CD4-positive, alpha-beta T cell treated with Interleukin-2 at 100 ng/mL for 4 hours (primary cell): ENCODE measurements at places on chromosomes 7 and 10.

DNA sequence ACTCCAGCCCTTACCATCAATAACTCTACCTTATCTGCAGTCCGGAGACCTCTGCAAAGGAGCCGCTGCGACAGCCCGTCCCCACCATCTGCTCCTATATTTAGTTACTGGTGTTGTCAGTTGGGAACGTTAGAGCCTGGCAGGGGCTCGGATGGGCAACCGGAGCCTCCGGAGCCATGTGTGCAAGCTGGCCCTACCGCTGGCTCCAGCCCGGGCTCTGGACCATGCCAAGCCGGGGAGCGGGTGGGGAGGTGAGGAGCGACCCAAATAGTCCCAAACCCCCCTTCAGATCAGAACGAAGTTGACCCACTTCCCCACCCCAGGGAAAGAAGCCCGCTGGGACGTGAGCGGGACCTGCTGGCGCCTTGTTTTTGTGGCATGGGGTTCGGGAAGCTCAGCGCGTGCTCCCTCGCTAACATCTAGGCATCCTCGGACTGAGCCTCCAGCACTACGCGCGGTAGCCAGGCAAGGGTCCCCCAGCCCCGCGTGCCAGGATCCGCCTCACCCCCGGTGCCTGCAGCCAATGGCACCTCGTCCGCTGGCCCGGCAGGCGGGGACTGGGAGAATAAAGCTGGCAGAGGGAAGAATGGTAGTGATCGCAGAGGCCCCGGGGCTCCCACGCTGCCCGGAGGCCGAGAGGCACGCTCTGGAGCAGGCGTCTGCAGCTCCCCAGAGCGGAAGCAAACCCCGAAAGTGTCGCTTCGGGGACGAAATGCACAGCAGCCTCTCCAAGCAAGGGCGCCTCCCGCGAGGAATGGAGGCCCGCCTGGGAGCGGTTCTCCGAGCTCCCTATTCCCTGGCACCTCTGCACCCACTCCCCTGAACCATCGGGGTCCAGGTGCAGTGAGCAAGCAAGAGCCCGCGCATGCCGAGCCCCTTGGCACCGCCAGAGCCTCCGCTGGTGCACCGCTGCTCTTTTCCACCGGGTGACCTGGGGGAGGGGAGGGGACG, 679 bp downstream of the LRRC20 start:
- DNase-seq: peak; percentile 7

GRCh38 chr10:9792181-9792580, 1225.5 kb upstream of the CELF2 start:
- DNase-seq: no peak

GRCh38 chr7:82477733-82478515, 34.3 kb upstream of the CACNA2D1 start:
- DNase-seq: no peak

DNA sequence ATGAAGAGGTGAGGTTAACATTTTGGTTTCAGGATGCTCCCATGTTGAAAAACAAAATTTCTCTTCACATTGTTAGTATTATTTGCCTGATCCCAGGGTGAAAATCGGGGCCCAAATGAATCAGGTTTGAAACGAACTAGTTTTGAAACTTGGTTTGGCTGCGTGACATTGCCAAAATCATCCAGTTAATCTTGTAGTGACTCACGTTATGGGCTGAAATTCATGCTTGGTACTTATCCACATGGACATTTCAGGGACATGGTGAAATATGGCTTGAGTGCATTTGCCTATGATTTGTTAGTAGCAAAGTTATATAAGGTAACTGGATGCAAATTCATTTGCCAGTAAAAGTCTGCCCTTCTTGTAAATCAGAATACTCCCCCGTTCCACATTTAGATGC, 97.3 kb downstream of the CFAP58 start:
- no peak for DNase-seq

GRCh38 chr10:35644050-35644950, 2.2 kb upstream of the FZD8 start:
- no peak for DNase-seq

DNA sequence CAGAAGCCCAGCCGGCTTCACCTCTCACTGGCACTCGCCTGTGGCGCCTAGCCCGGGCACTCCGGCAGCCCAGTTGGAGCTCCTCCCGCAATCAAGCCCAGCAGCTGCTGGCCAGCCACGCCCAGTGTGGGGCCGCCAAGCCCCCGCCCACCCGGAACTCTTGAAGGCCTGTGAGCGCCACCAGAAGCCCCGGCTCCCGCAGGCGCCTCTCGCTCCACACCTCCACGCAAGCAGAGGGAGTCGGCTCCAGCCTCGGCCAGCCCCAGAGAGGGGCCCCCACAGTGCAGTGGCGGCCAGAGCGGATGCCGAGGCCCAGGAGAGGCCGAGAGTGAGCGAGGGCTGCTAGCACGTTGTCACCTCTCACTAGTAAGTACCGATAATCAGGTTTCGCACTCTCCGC, 240.7 kb downstream of the TFEC start:
- no peak for DNase-seq

DNA sequence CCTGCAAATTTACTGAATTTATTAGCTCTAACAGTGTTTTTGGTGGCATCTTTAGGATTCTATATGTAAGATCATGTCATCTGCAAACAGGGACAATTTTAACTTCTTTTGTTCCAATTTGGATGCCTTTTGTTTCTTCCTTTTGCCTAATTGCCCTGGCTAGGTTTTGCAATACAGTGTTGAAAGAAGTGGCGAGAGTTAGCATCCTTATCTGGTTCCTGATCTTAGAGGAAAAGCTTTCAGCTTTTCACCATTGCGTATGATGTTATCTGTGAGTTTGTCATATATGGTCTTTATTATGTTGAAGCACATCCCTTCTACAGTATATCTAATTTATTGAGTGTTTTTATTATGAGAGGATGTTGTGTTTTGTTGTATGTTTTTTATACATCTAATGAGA, 301.4 kb downstream of the PTPRN2 start:
- DNase-seq: no peak

- DNase-seq: no peak
Observed at GRCh38 chr10:48247680-48248079, 26.8 kb downstream of the FRMPD2 start.

DNA sequence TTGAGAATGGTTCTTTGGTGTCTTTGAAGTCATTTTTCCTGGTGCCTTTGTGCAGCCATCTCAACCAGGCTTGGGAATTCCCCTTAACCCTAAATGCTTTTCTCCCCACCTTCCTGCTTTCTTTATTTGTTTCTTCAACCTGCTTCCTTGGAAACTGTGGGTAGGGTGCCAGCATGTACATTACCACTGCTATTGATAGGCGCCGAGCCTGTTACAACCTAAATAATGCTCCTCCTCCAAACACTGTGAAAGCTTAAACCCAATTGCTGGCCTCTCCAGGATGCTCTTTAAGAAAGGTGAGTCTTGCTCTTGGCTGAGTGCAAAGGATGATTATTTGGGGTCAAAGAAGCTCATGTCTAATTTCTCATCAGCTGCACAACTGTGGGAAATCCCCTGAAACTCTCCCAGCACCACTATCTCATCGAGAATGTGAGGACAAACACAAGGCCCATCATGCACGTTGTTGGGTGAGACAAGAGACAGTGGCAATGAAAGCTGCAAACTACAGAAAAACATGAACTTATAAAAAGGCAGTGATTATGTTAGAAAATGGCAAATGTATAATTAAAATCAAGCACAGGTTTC, 285.5 kb upstream of the IGFBP3 start:
- DNase-seq: no peak

GRCh38 chr7:72176875-72177274, 235.3 kb downstream of the CALN1 start:
- no peak for DNase-seq

GRCh38 chr7:152392254-152392653, 43.5 kb downstream of the KMT2C start:
- no peak for DNase-seq

DNA sequence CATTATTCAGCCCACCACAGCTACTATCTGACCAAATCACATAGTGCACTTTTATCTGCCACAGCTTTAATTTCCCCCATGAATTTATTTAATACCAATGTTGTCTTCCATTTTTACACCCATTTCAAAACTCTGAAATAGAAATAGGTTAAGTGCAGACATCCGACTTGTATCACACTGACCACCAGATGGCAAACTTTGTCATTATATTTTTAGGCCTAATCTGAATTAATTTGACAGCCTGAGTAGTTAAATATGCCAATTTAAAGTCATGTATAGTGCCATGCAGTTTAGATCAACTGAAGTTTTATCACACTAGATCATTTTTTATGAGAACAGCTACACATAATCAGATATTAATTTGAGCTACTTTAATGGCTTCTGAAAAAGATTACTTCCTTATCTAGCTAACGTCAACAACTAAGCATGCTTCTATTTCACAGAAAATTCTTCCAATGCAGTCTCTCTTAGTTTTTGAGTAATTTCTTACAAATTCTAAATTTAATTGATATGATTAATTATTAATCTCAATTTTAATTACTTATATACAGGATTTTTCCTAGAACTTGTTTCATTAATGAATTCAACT, 566.4 kb downstream of the GFRA1 start:
- no peak for DNase-seq

- DNase-seq: no peak
Observed at GRCh38 chr7:47795631-47796030, 152.6 kb downstream of the PKD1L1 start.

DNA sequence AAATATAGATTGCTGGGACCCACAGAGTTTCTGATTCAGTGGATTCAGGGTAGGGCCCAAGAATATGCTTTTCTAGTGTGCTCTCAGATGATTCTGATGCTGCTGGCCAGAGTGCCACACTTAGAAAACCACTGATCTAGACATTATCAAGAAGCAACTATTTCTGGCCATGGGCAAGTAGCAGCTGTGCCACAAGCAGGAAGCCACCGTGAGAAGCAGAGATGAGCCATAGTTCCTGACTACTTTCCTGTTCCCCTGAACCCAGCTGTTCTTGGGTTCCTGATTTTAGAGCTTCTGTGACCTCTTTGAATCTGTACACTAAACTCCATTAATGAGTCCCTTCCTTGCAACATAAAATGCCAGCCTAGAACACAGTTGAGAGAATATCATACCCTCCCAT, 38.1 kb upstream of the PIK3AP1 start:
- peak; percentile 15 for DNase-seq

DNA sequence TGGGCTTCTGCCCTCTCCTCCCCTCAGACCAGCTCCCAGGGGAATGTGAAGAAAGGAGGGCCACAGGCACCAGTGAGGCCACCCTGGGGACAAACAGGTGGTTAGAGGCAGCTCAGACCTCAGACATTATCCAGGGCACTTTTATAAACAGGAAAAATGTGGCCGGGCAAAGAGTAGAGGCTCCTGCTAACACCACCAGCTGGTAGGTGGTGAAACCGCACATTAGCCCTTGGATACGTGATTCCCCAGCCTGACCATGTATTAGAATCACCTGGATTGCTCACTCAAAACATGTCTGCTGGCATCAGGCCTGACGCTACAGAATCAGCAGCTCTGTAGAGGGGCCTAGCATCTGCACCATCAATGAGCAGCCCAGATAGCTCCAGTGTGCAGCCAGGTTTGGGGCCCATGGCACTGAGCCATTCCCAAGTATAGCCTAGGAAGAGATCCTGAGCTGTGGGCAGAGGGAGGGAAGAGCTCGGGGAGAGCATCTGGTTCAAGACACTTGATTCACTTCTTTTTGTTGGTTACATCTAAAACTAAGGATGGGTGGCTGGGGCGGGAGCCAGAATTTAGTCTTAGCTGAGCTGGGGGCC, 37.1 kb downstream of the GPR26 start:
- no peak for DNase-seq

- DNase-seq: no peak
Observed at GRCh38 chr7:128908750-128909624, 1.5 kb downstream of the KCP start.

DNA sequence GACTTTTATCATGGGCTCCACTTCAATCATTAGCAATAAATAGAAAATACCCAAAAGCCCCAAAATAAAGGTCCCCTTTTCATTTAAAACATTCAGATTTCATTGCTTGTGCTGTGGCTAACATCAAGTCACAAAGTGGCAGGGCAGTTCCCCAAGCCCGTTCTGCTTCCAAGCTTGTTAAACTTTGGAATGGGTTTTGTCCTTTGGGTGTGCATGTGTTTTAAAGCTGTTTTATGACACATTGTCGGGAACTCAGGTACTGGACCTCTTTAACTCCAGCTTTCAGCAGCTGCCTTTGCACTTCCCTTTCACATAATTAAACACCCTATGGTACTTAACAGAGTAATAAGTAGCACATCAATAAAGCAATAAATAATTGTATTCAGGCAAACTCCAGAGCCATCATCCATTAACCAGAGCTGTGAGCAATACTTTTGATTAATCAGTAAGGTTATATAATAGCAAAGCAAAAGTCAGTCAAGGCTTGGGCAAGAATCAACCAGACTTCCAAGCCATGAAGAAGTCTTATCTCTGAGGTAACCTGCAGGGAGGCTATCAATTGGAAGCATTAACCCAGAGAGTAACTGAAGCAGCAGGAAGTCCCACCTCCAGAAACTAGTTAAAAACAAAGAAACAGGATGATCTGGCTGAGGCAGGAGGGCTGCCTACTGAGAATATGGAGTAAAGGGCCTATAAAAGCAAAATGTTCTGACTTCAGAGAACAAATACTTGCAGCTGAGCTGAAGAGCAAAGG, 56.1 kb upstream of the ARID5B start:
- no peak for DNase-seq
